ENCODE measurements at places on chromosomes 2 and 18.

DNA sequence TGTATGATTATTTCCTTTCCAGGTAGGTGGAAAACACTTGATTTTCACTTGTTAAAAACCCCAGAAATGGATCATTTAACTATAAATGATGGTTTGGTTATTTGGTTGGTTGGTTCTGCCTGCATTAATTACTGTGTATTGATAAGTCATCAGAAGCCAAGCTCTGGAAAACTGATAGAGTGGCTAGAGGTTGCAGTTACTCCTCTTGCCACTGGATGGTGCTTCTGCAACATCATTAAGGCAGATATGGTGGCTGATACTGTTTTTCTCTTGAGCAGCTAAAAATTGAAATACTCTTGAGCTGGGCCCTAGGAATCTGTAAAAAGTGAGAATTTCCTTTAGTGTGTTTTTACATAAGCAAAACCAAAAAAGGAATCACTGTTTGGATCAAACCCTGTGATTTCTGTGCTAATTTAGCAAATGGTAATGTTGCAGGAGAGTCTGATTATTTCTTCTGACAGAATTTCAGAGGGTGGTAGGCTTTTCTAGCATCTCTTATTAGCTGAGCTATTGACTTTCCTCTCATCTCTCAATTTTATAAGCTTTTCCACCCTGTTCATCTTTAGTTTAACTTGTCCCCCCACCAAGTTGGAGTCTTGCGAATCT is 54.3 kb downstream of the RAB10 start:
- DNase-seq: no peak

DNA sequence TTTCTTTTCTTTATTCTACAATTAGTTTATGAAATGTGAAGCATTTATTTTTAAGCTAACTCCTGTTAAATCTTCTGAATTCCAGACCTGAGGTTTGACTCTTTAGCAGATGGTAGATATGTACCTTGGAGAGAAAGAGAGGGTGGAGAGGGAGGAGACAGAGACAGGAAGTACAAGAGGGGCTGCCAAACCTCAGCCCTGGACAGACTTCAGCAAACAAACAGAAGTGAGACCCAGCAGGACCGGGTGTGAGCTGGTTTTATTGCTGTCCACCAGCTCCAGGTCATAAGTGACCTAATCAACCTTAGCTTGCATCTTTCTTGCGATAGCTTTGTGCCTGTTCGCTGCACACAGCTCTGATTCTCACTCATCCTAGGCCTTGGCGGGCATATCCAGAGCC is 168.6 kb downstream of the CNTNAP5 start:
- DNase-seq: no peak

DNA sequence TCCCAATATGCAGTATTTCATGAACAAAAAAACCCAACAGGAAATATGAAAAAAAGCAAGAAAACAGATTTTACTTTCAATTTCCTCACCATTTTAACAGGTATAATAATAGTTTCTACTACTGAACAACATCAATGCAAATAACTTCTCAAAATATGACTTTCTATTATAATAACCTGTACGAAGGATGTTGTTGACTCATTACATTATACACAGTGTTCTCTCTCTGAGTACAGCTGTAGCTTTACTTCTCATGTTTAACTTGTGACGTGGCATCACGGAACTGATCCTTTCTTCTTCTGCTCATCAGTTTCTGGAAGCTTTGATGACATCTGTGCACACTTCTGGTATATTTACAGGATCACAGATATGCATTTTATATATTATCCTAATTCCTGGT is 40.0 kb downstream of the FAM228A start:
- no peak for DNase-seq

DNA sequence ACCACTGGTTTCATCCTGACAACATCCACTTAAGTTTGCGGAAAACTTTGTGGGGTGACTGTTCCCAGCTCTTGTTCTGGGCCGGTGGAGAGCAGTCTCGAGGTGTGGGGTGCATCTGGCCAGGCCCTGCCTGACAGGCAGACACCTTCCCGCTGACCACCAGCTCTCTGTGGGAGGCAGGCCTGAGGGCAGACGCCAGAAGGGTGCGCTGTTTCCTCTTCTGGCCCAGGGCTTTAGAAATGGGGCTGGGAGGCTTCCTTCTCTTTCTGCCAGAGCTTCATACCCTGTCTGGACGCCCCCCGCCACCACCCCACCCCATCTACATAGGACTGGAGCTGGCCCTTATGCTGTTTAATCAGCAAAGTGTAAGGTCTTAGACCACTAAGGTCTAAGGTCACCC is 263.8 kb downstream of the LOXHD1 start:
- DNase-seq: no peak

Measured in H1 (cell line).